ENCODE measurements at places on chromosomes 5 and 9. TPM values are rescaled to one million over a fixed set of nuclear protein-coding genes. Genes with fewer than 3 reads are reported as not detected.

MSX2 gene
- 1.2 TPM for total RNA-seq

PAEP gene
- not detected for total RNA-seq

EGFLAM gene
- total RNA-seq, result 15.2 TPM

JAK2 gene
- total RNA-seq, result 25.8 TPM

ZDHHC11 gene
- 5.6 TPM for total RNA-seq

CCL21 gene
- total RNA-seq, result 174 TPM

RNF224 gene
- 0.74 TPM for total RNA-seq

CDC23 gene
- total RNA-seq, result 14.2 TPM
